ENCODE measurements at places on chromosomes 3 and 15.

GRCh38 chr3:134342259-134342658 lies 32.0 kb downstream of the AMOTL2 start:
- DNase-seq: no peak

GRCh38 chr3:169847896-169848295 lies 21.8 kb downstream of the LRRC31 start:
- no peak for DNase-seq

- DNase-seq: no peak
These were observed 2.1 kb downstream of the GHRL start for GRCh38 chr3:10290481-10291176.

DNA sequence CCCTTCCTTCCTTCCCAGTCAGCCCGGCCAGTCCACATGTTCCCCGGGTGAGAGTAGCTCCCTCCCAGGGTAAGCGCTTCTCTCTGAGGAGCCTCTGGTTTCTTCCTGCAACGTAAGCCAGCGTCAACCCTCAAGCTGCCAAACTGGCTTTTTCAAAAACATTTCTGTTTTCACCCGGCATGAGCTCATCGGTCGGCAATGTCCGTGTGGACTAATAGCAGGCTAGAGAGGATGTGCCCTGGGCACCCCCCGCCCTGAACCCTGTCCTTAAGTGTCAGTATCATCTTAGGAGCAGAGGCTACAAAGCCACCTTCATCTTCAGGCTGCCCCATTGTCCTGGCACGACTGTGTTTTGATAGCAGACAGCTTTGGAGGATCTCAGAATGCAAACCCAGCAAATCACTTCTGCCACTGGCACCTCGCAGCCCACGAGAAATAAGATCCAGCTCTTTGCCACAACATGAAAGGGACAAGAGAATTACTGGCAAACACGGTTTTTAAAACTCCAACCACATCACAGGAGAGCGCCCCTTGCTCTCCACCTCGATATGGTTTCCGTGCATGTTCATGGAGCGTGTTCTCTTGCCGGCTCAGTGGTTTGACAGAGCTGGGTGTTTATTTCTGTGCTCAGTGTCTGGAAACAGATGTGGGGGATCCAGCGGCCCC lies 9.9 kb downstream of the ALDH1A3 start:
- no peak for DNase-seq

GRCh38 chr15:46556559-46557379 lies 921.9 kb downstream of the SQOR start:
- DNase-seq: no peak

DNA sequence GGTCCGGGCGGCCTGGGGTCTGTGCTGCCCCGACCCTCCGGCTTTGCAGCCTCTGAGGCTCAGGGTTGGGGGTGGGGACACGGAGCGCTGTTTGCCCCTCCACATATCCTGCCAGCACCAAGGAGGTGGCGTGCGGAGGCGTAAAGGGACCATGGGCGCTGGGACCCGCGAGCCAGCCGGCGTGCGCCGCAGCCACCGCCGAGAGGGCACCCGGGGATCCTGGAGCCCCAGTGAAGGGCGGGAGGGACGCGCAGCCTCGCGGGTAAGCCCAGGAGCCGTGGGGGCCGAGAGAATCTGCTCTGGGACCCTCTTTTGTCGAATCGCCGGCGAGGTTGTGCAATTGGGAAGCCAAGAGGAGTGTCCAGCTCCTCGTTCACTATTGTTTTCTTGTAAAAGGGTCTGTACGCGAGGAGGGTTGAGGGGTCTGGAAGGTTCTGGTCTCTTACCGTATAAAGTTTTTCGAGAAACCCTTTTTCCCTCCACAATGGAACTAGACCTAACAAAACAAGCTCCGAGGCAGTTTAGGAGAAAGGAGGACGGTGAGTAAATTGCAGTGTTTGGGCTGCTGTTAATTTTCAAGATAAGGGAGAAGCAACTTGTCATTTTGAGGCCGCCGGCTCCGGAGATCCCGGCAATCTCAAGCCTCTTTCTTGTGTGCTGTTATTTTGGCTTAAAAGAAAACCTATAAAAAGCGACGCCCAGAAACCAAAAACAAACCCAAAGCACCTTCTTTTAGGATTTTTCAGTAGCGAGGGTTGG lies 29.9 kb upstream of the ST3GAL6 start:
- DNase-seq: peak; percentile 24

GRCh38 chr3:18405141-18405540 lies 20.0 kb downstream of the SATB1 start:
- DNase-seq: no peak

DNA sequence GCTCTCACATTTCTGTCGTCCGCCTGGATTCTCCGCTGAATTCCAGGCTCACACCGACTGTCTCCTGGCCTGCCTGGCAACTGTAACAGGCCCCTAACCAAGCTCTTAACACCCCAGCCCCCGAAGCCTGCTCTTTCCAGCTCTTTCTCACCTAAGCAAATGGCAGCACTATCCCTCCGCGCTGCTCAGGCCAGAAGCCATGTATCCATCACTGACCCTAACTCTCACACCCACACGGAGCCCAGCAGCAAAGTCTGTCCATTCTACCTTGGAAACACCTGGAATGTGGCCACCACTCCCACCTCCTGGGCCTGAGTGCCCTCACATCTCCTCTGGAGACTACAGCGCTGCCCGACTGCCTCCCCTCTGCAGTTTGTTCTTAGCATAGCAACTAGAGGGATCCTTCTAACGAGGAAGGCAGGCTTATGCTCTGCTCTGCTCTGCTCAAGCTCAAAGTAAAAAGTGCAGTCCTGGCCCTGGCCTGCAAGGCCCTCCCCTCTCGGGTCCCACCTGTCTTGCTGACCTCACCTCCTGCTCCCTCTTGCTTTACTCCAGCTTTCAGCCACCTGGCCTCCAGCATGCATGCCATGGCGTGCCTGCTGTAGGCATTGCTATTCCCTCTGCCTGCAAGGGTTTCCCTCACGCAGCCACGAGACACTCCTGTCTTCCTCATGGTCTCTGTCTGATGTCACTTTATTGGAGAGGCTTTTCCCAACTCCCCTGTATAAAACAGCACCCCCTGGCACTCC lies 27.2 kb downstream of the FEM1B start:
- DNase-seq: no peak

DNA sequence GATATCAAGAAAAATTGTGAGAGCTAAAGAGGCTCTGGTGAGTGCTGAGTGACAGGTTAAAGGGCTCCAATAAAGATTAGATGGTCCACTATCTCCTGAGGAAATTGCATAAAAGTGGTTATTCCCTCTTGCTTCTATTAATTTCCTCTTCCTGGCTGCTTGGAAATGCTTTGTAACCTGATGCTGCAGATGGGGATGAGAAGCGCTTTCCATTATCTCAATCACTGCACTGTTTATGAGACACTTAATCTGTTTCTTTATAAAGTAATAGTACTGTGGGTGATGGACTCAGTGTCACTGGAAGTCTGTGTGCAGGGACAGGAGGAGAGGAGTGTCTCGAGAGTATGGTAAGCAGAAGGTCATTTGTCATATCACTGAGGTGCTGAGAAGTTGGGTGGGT lies 305.3 kb downstream of the EPHB1 start:
- no peak for DNase-seq

DNA sequence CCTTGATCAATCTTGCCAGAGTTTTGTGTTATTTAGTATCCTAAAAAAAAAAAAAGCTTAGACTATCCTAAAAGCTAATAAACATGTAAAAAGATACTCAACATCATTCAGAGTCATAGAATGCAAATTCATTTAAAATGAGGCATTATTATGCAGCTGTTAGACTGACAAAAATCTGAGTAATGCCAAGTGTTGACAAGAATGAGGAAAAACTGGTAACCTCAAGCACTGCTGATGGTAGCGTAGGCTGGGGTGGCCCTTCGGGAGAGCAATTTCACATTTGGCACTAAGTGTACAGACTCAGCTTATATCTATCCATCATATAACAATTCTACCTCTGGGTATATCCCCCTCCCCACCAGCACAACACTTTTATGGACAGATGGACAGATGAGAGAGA lies 280.4 kb downstream of the RAP2B start:
- no peak for DNase-seq

- peak; percentile 77 for DNase-seq
These were observed 16.1 kb upstream of the SEMA4B start for GRCh38 chr15:90184786-90185704.

- peak; percentile 22 for DNase-seq
These were observed 500.4 kb downstream of the SHQ1 start for GRCh38 chr3:72347819-72348319.

GRCh38 chr15:68054628-68055223 lies 611 bp downstream of the PIAS1 start:
- peak; percentile 49 for DNase-seq

DNA sequence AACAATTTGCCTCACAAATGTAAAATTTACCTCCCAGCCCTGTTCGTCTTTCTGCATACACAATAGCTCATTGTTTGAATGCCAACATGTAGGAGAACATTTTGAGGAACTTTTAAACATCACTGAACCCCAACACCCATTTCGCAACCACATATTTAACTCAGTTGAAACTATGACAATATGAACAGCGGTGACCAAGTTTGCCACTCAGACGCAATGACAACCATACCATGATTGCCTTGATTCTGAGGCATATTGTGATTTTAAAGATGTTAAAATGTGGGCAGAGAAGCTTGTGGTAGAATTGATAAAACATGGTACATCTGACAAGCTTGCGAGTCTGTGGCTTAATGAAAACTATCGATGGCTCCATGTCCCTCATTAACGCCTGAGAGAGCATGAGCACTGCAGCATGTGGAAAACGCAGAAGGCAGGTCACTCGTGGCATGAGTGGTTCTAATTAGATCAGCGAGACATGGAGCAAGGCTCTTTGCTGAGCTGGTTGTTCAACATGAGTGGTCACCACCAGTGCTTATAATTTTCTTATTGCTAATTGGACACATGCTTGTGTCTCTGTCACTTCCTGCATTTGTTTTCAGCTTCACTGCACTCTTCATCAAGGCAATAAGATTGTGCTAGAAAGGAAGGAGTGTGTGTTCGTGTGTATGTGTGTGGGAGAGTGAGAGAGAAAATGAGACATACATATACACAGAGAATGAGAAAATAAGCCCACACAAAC lies 116.8 kb downstream of the CHST2 start:
- no peak for DNase-seq

GRCh38 chr15:99983886-99984286 lies 250.6 kb upstream of the LYSMD4 start:
- DNase-seq: no peak

DNA sequence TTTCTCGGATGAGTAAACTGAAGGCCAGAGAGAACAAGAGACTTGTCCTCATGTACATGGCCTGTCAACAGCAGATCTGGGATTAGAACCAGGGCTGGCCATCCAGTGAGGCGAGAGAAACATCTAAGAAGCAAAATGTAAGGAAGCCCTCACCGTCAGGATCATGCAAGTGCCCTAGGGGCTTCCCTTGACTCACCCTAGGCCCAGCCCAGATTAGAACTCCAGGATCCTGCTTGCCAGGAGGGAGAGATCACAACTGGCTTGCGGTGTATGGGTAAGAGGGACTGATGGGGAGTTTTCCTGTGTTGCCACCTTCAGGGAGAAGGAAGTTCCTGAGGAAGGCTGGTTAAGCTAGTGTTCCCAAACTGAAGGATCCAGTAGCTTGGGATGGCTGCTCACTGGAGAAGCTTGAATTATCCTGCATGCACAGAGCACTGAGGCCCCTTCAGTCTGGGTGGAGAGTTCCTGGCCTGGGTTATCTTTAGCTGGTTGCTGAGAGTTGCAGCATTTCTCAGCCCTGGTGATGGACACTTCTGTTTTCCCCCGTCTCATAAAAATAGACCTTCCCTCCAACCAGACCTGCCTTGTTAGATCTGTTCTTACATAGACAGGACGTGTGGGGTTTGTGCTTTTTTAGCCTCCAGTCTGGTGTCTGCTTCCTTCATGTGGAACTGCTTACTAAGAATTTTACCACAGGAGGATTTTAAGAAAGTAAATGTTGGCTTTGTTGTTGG lies 28.2 kb upstream of the XIRP1 start:
- DNase-seq: no peak

GRCh38 chr3:102090721-102091045 lies 241.4 kb downstream of the NFKBIZ start:
- DNase-seq: no peak

DNA sequence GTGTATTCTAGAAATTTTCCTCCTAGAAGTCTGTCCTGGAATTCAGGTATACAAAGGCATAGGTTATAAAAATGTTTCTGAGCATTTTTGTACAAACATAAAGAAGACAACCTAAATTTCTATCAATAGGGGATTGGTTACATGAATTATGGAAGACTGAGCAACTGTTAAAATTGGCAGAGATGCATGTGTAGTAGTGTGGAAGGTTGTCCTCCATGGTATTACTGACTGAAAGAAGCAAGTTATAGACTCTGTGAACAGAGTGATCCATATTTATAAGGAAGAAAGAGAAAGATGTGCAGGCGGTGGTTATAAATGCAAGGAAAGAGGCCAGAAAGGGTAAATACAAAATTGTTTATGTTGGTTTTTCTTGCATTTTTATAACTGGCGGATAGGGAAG lies 38.3 kb upstream of the CMTM7 start:
- no peak for DNase-seq

GRCh38 chr3:120350401-120350941 lies 1.3 kb upstream of the LRRC58 start:
- DNase-seq: peak; percentile 13

GRCh38 chr3:168040607-168041208 lies 55.0 kb downstream of the GOLIM4 start:
- no peak for DNase-seq

- no peak for DNase-seq
These were observed 110.4 kb downstream of the RPL22L1 start for GRCh38 chr3:170759511-170760173.

- no peak for DNase-seq
These were observed 13.9 kb upstream of the OR5K2 start for GRCh38 chr3:98483626-98484025.

GRCh38 chr3:72271216-72271615 lies 486.3 kb upstream of the PROK2 start:
- no peak for DNase-seq

- no peak for DNase-seq
These were observed 84.8 kb downstream of the DCLK3 start for GRCh38 chr3:36679384-36680200.

DNA sequence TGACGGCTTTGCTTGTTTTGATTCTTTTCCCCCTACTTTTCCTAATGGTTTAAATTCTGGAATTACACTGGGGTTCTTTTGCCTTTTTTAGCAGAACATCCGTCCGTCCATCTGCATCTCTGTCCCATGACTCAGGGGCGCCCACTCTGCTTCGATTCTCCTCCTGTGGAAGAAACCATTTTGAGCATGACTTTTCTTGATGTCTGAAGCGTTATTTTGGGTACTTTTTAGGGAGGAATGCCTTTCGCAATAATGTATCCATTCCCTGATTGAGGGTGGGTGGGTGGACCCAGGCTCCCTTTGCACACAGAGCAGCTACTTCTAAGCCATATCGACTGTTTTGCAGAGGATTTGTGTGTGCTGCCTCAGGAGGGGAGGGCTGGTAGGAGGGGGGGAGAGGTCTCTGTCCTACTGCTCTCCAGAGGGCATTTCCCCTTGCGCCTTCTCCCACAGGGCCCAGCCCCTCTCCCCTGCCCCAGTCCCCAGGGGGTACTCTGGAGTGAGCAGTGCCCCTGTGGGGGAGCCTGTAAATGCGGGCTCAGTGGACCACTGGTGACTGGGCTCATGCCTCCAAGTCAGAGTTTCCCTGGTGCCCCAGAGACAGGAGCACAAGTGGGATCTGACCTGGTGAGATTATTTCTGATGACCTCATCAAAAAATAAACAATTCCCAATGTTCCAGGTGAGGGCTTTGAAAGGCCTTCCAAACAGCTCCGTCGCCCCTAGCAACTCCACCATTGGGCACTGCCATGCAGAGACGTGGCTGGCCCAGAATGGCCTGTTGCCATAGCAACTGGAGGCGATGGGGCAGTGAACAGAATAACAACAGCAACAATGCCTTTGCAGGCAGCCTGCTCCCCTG lies 19.5 kb upstream of the BSN start:
- peak; percentile 52 for DNase-seq

GRCh38 chr3:195270817-195271409 lies at the start of gene XXYLT1:
XXYLT1 (minus strand) TSS chr3:195271159; CDS start chr3:195271058, 101 bp downstream.
- DNase-seq: peak; percentile 72

Measured in nucleus accumbens (tissue), 56 donors.